Hair follicle dermal papilla cell (primary cell): ENCODE measurements at places on chromosomes 1 and 21. TPM values are rescaled to one million over a fixed set of nuclear protein-coding genes. Genes with fewer than 3 reads are reported as not detected.

CACNA1S gene
- not detected in 2 replicates for total RNA-seq

OPRD1 gene
- total RNA-seq: under 0.01 TPM in 1 of 2 replicates, not detected in the other

ELAVL4 gene
- not detected in 2 replicates for total RNA-seq

SERPINC1 gene
- total RNA-seq: not detected in 2 replicates

C2CD2 gene
- 14.9 and 21.9 TPM in 2 replicates for total RNA-seq

SSU72 gene
- 75.3 and 79.8 TPM in 2 replicates for total RNA-seq

AIRE gene
- not detected in 2 replicates for total RNA-seq

TLR5 gene
- 0.81 and 0.85 TPM in 2 replicates for total RNA-seq

MEF2D gene
- 25.6 and 26.4 TPM in 2 replicates for total RNA-seq

RBM34 gene
- 33.1 and 38.6 TPM in 2 replicates for total RNA-seq

TMPRSS15 gene
- not detected in 2 replicates for total RNA-seq

LCE1C gene
- not detected in 2 replicates for total RNA-seq

ERMAP gene
- 25.1 and 25.2 TPM in 2 replicates for total RNA-seq

PARS2 gene
- total RNA-seq: 4.7 and 4.9 TPM in 2 replicates

CFAP107 gene
- not detected in 2 replicates for total RNA-seq

KCNE2 gene
- total RNA-seq: 0.16 TPM in 1 of 2 replicates, not detected in the other

NOTCH2 gene
- 220 and 263 TPM in 2 replicates for total RNA-seq

DNAH14 gene
- total RNA-seq: 17.6 and 21.3 TPM in 2 replicates

NTNG1 gene
- 13.7 and 20.6 TPM in 2 replicates for total RNA-seq

GREM2 gene
- 4.3 and 8.1 TPM in 2 replicates for total RNA-seq

KIF21B gene
- 0.12 and 0.16 TPM in 2 replicates for total RNA-seq

SF3B4 gene
- 10.7 and 12.9 TPM in 2 replicates for total RNA-seq

ABCG1 gene
- total RNA-seq: under 0.01 TPM in 1 of 2 replicates, not detected in the other

ZNF593OS gene
- not detected in 2 replicates for total RNA-seq

ORC1 gene
- total RNA-seq: 0.81 and 0.97 TPM in 2 replicates

TCHH gene
- under 0.01 TPM in 1 of 2 replicates, not detected in the other for total RNA-seq

SLAMF8 gene
- total RNA-seq: 0.24 and 0.49 TPM in 2 replicates

TEX38 gene
- not detected in 2 replicates for total RNA-seq

NFASC gene
- total RNA-seq: 50.8 and 61.9 TPM in 2 replicates

FAM151A gene
- not detected in 2 replicates for total RNA-seq

UMODL1 gene
- total RNA-seq: under 0.01 TPM in 1 of 2 replicates, not detected in the other

LENEP gene
- not detected in 2 replicates for total RNA-seq

POU3F1 gene
- not detected in 2 replicates for total RNA-seq
